ENCODE measurements at places on chromosomes 7 and 10.
A peak's percentile ranks its signal among the peaks of the same experiment; 100 is the strongest.

GRCh38 chr7:40749877-40750276, 615.1 kb downstream of the SUGCT start:
- DNase-seq, result no peak
- peaks cover 5% of the 10 kb centered on the region for H3K4me1 ChIP-seq
- H3K36me3 ChIP-seq, result no peaks in the 10 kb centered on the region

- H3K4me3 ChIP-seq, result no peak overlapping the region
- no peak overlapping the region for H3K27ac ChIP-seq
- no peak for DNase-seq
- no peaks in the 10 kb centered on the region for H3K36me3 ChIP-seq
- H3K27me3 ChIP-seq, result no peaks in the 10 kb centered on the region
Observed at GRCh38 chr7:42351316-42351935, 114.4 kb upstream of the GLI3 start.

DNA sequence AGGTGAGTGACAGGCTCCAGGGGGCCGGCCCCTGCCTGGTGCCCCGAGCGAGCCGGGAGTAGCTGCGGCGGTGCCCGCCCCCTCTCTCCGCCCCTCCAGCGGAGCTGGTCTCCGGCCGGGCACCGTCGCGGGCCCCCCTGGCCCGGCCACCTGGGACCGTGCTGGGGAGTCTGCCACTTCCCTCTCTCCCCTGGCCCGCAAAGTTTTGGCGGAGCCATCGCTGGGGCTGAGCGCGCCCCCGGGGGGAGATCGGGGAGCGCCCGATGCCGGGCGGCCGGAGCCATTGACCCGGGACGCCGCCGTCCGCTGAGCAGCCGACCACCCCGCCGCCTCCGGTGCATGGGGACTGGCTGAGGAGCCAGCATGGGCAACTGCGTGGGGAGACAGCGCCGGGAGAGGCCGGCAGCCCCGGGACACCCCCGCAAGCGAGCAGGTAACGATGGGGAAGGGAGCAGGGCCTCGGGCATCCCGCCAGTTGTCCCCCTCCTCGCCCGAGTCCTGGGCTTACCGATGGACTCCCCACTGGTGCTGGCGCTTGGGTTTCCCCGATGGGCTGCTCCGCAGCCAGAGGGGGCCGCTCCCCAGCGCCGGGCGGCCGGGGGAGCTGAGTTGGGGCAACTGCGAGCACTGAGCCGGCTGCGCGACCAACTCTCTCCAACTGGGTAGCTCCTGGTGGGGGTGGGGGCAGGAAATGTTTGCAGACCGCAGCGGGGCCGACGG, at the start of gene UBTD1:
UBTD1 (plus strand) TSS at position 84 of the 720 bp plus-strand sequence; CDS start at position 364, 280 bp downstream.
- H3K27me3 ChIP-seq, result peaks cover 35% of the 10 kb centered on the region
- peak within 1 kb of the TSS; percentile 98 for H3K27ac ChIP-seq
- no peaks in the 10 kb centered on the region for H3K36me3 ChIP-seq
- peak; percentile 65 for DNase-seq
- peak within 1 kb of the TSS; percentile 94 for H3K4me3 ChIP-seq

GRCh38 chr7:108002726-108003598, at the start of gene LAMB1:
Gene LAMB1, minus strand, starts transcription at chr7:108003161. Its CDS starts 276 bp downstream, at chr7:108002885.
- H3K27me3 ChIP-seq, result peaks cover 79% of the 10 kb centered on the region
- H3K4me1 ChIP-seq, result peaks cover 10% of the 10 kb centered on the region
- peak within 1 kb of the TSS; percentile 76 for H3K4me3 ChIP-seq

DNA sequence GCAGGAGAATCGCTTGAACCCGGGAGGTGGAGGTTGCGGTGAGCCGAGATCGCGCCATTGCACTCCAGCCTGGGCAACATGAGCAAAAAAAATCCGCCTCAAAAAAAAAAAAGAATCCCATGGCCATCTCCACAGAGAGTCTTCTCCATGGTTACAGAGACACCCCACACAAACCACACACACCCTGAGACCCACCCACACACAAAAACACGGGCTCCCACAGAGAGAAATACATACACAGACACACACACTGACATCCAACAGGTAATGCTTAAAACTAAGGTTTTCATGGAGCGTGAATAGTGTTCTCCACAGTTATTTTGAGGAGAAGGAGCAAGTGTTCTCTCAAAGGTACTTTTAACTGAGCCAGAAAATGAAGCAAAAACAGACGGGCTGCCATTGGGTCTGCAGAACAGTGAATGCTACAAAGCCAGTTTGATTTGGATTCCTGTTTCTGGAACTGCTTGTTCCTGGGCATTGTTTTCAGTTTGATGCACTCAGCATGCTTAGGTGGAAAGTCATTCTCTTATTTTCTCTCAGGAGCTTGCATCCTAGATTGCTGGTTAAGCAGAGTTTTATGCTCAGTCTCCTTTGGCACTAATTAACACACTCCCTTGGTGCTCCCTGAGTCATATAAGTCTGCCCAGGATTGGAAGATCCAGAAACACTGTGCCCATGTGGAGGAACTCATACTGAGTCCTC, 15.4 kb downstream of the AHCYL2 start:
- no peaks in the 10 kb centered on the region for H3K36me3 ChIP-seq
- no peak for DNase-seq
- H3K27ac ChIP-seq, result no peak overlapping the region
- no peaks in the 10 kb centered on the region for H3K4me1 ChIP-seq
- H3K4me3 ChIP-seq, result no peak overlapping the region

DNA sequence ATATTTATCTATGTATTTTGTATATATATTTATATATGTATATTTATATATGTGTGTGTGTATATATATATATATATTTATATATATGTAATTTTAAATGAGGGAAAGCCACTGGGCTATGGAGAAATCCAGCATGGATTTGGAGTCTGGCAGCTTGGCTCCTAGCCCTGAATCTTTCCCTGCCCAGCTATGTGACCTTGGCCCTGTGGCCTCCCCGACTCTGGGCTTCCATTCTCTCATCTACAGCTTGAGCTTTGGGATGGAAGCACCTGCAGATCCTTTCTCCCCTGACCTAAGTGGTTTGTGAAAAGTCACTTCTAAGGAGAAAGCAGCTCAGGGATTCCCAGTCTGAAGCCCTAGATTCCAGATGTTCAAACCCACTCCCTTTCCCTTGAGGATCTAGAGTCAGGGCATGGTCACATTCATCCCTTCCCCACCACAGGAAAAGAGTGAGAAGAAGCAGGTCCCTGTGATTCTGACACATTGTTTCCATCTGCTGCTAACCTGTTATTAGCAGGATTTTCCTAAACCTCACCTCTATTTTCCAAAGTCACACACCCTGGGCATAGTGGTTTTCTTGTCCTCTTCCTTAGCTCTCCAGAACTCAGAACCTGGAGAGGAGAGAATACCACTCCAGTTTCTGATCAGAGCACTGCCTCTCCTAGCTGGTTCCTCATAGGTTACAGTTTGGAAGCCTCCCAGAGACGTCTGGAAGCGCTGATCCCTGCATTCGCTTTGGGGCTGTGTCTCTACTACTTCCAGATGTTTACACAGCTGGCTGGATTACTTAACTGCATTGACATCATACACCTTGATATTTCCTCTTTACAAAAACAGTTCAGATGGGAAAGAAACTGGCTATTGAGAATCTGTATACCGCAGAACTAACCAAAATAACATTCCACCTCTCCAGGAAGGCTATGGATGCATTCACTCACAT, 327.5 kb upstream of the ZMIZ1 start:
- no peak for DNase-seq
- H3K27me3 ChIP-seq, result peaks cover 5% of the 10 kb centered on the region
- no peaks in the 10 kb centered on the region for H3K36me3 ChIP-seq
- no peak overlapping the region for H3K4me3 ChIP-seq
- H3K27ac ChIP-seq, result no peak overlapping the region

- no peaks in the 10 kb centered on the region for H3K27me3 ChIP-seq
- no peak overlapping the region for H3K27ac ChIP-seq
- peak; percentile 15 for DNase-seq
- H3K36me3 ChIP-seq, result peaks cover 1% of the 10 kb centered on the region
Observed at GRCh38 chr7:2048006-2048405, 184.7 kb downstream of the MAD1L1 start.

- peaks cover 14% of the 10 kb centered on the region for H3K27me3 ChIP-seq
- peaks cover 9% of the 10 kb centered on the region for H3K36me3 ChIP-seq
- peaks cover 22% of the 10 kb centered on the region for H3K4me1 ChIP-seq
- H3K27ac ChIP-seq, result peak overlapping the region; percentile 78
- H3K4me3 ChIP-seq, result peak overlapping the region; percentile 38
- DNase-seq, result no peak
Observed at GRCh38 chr10:5283305-5284158, 81.2 kb upstream of the UCN3 start.

- no peaks in the 10 kb centered on the region for H3K4me1 ChIP-seq
- H3K27ac ChIP-seq, result no peak overlapping the region
- DNase-seq, result peak; percentile 39
- no peaks in the 10 kb centered on the region for H3K36me3 ChIP-seq
- H3K27me3 ChIP-seq, result peaks cover 5% of the 10 kb centered on the region
Observed at GRCh38 chr7:22109761-22110160, 164.1 kb upstream of the CDCA7L start.

GRCh38 chr10:50610368-50610767, 13.4 kb downstream of the SGMS1 start:
- no peaks in the 10 kb centered on the region for H3K27me3 ChIP-seq
- H3K36me3 ChIP-seq, result peaks cover 3% of the 10 kb centered on the region
- peaks cover 30% of the 10 kb centered on the region for H3K4me1 ChIP-seq
- H3K4me3 ChIP-seq, result no peak overlapping the region

DNA sequence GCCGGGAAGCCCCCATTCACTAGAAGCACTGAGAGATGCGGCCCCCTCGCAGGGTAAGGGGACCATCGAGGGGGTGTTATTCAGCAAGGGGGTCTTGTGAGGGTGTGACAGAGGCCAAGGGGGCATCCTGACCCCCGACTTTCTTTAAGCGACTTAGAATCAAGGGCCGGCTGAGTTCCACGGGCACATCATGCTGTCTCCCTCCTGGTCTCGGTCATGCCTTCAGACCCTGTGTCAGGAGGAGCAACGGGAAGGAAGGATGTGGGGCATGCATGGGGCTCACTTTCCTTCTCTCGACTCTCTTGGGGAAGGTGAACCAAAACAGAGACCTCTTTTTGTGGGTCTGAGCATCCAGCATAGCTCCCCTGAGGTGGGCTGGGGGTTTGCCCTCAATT, 2.5 kb downstream of the ACSL5 start:
- peak overlapping the region; percentile 98 for H3K4me3 ChIP-seq
- H3K4me1 ChIP-seq, result peaks cover 56% of the 10 kb centered on the region
- H3K27ac ChIP-seq, result peak overlapping the region; percentile 100
- no peak for DNase-seq

GRCh38 chr10:3071405-3072198, 4.3 kb downstream of the PFKP start:
- peaks cover 40% of the 10 kb centered on the region for H3K4me1 ChIP-seq
- no peak for DNase-seq
- H3K36me3 ChIP-seq, result peaks cover 26% of the 10 kb centered on the region
- peak overlapping the region; percentile 36 for H3K4me3 ChIP-seq
- H3K27me3 ChIP-seq, result no peaks in the 10 kb centered on the region

DNA sequence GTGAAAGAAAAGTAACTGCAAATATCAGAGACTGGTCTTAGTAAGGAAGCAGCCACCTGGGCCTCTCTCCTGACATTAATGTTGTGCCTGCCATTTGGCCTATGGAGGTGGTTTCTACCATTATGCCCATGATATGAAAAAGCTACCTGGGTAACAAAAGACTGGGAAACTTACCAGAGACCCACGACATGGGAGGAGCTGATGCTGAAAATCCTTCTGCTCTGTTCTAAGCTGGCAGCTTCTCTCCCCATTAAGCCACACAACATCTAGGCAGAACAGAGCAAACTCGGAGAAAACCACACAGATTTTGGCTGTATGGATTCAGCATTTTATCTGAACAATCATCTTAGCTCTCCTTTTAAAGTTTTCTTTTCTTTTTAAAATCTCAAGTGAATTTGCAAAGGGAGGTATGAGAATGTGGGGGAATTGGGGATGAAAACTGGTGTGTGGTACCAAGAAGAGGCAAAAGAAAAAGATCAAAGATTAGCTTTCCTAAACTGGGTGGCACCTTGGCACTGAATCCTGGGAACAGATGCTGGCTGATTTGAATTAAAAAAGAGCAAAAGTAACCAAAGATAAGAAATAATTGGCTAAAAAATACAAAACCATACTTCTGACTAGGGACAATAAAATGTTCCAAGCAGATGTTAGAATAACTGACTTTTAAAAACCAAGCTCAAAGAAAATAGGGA, 128.6 kb upstream of the ANKRD1 start:
- peaks cover 18% of the 10 kb centered on the region for H3K27me3 ChIP-seq
- H3K36me3 ChIP-seq, result no peaks in the 10 kb centered on the region
- H3K4me1 ChIP-seq, result peaks cover 6% of the 10 kb centered on the region
- no peak for DNase-seq
- H3K27ac ChIP-seq, result no peak overlapping the region

GRCh38 chr10:47059606-47060311, 148.5 kb downstream of the PTPN20 start:
- H3K27me3 ChIP-seq, result peaks cover 7% of the 10 kb centered on the region
- DNase-seq, result no peak
- no peak overlapping the region for H3K4me3 ChIP-seq
- H3K27ac ChIP-seq, result no peak overlapping the region

GRCh38 chr10:113550365-113550764, 2.5 kb upstream of the HABP2 start:
- no peaks in the 10 kb centered on the region for H3K36me3 ChIP-seq
- H3K27me3 ChIP-seq, result peaks cover 10% of the 10 kb centered on the region
- no peak for DNase-seq

DNA sequence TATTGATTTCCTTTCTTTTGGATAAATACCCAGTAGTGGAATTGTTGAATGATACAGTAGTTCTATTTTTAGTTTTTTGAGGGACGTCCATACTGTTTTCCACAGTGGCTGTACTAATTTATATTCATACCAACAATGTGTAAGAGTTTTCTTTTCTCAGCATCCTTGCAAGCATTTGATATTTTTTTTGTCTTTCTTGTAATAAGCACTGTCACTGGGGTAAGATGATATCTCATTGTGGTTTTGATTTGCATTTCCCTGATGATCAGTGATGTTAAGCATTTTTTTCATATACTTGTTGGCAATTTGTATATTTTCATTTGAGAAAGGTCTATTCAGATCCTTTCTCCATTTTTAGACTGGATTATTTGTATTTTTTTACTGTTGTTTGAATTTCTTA, 308.7 kb downstream of the PTEN start:
- H3K4me1 ChIP-seq, result peaks cover 26% of the 10 kb centered on the region
- no peak for DNase-seq
- H3K27ac ChIP-seq, result no peak overlapping the region
- H3K27me3 ChIP-seq, result peaks cover 4% of the 10 kb centered on the region
- H3K4me3 ChIP-seq, result no peak overlapping the region

DNA sequence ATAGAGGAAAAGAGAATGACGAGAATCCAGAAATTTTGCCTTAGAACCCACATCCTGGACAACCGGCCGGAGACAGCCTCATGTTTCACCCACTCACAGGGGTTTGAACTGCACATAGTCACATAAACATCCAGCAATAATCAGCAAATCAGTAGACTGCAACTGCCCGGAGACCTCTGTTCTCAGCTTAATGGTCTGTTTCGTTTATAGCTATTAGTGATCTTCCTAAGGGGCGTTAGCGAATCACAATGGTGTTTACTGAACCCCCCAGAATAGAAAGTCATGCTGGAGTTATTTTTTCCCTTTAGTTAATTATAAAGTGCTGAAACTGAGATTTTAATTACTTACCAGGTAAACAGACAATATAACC, 98.4 kb downstream of the SFMBT2 start:
- no peak overlapping the region for H3K4me3 ChIP-seq
- peaks cover 44% of the 10 kb centered on the region for H3K36me3 ChIP-seq
- H3K27me3 ChIP-seq, result no peaks in the 10 kb centered on the region
- DNase-seq, result no peak

GRCh38 chr10:6704896-6705295, 124.8 kb upstream of the PRKCQ start:
- peaks cover 35% of the 10 kb centered on the region for H3K27me3 ChIP-seq
- no peak for DNase-seq
- no peak overlapping the region for H3K4me3 ChIP-seq
- no peaks in the 10 kb centered on the region for H3K36me3 ChIP-seq
- no peak overlapping the region for H3K27ac ChIP-seq
- H3K4me1 ChIP-seq, result peaks cover 3% of the 10 kb centered on the region

GRCh38 chr7:30463405-30464145, 15.0 kb downstream of the NOD1 start:
- no peak for DNase-seq
- H3K36me3 ChIP-seq, result peaks cover 8% of the 10 kb centered on the region
- no peak overlapping the region for H3K27ac ChIP-seq
- peaks cover 24% of the 10 kb centered on the region for H3K4me1 ChIP-seq
- no peak overlapping the region for H3K4me3 ChIP-seq

All from activated naive CD8-positive, alpha-beta T cell treated with anti-CD3 and anti-CD28 coated beads, Interleukin-2, amount 10 ng/mL, durations not matched to agents 7 days and 5 days (primary cell).